Right ventricle myocardium inferior (tissue), 1 donor: ENCODE measurements at places on chromosomes 2 and 18. TPM values are rescaled to one million over a fixed set of nuclear protein-coding genes. Genes with fewer than 3 reads are reported as not detected.

DNA sequence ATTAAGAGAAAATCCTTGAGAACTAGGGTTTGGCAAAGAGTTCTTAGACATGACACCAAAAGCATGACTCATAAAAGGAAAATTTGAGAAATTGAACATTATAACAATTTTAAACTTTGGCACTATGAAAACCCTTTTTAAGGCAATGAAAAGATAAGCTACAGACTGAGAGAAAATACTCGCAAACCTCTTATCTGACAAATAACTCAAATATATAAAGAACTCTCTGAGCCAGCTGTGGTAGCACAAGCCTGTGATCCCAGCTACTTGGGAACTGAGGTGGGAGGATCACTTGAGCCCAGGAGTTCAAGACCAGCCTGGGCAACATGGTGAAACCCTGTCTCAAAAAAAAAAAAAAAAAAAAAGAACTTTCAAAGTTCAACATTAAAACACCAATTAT lies 70.5 kb downstream of the FAM168B start:
- DNase-seq: no peak

DNA sequence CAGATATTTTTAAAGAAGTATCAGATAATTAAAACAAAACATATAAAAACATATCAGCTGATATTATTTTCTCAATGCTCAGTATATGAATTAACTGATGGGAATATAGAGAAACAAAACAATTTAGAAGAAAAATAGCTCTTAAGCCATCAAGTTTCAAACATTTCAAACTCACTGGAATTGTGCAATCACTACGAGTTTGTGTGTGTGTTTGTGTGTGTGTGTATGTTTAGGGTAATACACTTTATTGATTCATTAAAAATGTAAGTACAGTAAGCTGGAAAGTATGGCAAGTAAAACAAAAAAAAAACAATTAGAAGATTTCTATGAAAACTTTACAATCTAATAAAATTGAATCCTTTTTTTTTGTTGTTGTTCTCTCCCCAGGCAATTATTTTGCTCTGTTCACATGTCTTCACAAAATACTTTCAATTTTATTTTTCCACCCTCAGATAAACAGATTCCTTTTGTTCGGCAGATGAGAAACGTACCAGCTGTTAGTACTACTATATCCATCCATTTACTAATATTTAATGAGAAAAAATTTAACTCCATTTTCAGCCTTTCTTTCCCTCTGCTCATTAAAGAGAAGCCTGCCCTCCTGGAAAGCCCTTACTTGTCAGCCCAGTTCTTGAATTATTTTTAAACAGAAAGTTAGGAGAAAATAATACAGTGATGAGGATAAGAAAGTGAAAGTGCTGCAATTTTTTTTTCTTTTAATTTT lies 87.6 kb downstream of the SLC8A1 start:
- DNase-seq: no peak

GRCh38 chr2:2188941-2189340 lies 142.1 kb downstream of the MYT1L start:
- DNase-seq: no peak

- DNase-seq: no peak
Observed at GRCh38 chr2:77009307-77009706, 512.9 kb downstream of the LRRTM4 start.

GRCh38 chr2:235618039-235618438 lies 124.2 kb downstream of the AGAP1 start:
- no peak for DNase-seq

- no peak for DNase-seq
Observed at GRCh38 chr2:241818943-241819270, 9.9 kb downstream of the NEU4 start.

- DNase-seq: no peak
Observed at GRCh38 chr2:143819764-143820163, 690.5 kb downstream of the ARHGAP15 start.

ALPG gene
- total RNA-seq: not detected

REG1B gene
- not detected for total RNA-seq

- no peak for DNase-seq
Observed at GRCh38 chr2:54595999-54596902, 127.2 kb upstream of the EML6 start.

RIT2 gene
- not detected for total RNA-seq

DNA sequence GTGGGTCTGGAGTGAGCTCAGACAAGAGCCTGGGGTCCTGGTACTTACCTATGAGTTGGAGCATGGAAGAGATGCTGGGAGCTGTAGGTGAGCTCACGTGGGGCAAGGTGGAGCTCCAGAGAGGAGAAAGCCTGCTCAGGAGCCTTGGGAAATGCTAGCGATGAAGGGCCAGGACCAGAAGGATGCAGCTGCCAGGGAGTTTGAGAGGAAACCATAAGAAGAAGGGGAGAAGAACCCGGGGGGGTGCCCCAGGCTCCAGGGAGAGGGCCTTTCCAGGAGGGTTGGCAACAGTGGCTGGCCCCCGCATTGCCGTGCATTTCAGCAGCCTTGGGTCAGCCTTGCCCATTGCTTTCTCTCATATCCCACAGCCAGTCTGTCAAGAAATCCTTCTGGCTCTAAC lies 268.7 kb downstream of the GLI2 start:
- no peak for DNase-seq

- no peak for DNase-seq
Observed at GRCh38 chr18:9124824-9125223, 11.8 kb upstream of the ANKRD12 start.
